ENCODE measurements at places on chromosomes 1 and 21. TPM values are rescaled to one million over a fixed set of nuclear protein-coding genes. Genes with fewer than 3 reads are reported as not detected.

The APOBEC4 gene
- not detected for total RNA-seq

The ZNF697 gene
- total RNA-seq, result 0.31 TPM

The PALMD gene
- not detected for total RNA-seq

The RABGGTB gene
- total RNA-seq, result 93.9 TPM

The ITGB2 gene
- 452 TPM for total RNA-seq

The GSTM5 gene
- total RNA-seq, result not detected

The RIIAD1 gene
- not detected for total RNA-seq

The CYP4X1 gene
- not detected for total RNA-seq

The PRRX1 gene
- not detected for total RNA-seq

The SETDB1 gene
- total RNA-seq, result 64.6 TPM

DNA sequence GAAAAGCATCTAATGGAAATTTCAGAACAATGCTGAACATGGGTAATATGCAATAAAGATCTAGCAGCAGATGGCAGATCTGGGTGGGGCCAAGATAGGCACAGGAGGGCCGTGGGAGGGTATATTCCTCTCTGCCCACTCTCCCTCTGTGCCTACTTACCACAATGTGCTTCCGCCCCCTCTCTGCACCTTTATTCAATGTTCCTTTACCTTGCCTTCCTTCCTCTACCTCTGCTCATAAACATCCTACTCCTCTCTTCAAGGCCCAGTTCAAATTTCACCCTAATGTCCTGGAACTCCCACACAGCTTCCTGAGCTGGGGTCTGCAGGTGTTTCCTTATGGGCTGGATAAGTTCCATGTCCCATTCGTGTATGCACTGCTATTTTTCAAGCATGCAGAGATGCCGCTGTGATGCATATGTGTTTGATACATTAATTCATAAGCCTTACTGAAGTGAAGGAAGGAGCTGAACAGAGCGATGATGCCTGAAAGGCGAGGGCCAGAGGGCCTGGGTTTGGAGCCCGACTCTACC lies 65.6 kb upstream of the EDEM3 start:
- no peak overlapping the region for H3K4me3 ChIP-seq
- no peak overlapping the region for H3K27ac ChIP-seq
- no peaks in the 10 kb centered on the region for H3K27me3 ChIP-seq
- H3K36me3 ChIP-seq, result peaks cover 49% of the 10 kb centered on the region

GRCh38 chr1:176811511-176812288 lies 348.7 kb downstream of the PAPPA2 start:
- H3K36me3 ChIP-seq, result no peaks in the 10 kb centered on the region
- DNase-seq, result no peak
- H3K27ac ChIP-seq, result no peak overlapping the region
- no peak overlapping the region for H3K4me3 ChIP-seq

GRCh38 chr21:44764319-44765230 lies 37.0 kb downstream of the UBE2G2 start:
- H3K27ac ChIP-seq, result peak overlapping the region; percentile 91
- peaks cover 19% of the 10 kb centered on the region for H3K4me1 ChIP-seq
- peaks cover 2% of the 10 kb centered on the region for H3K36me3 ChIP-seq
- H3K27me3 ChIP-seq, result no peaks in the 10 kb centered on the region
- no peak for DNase-seq

DNA sequence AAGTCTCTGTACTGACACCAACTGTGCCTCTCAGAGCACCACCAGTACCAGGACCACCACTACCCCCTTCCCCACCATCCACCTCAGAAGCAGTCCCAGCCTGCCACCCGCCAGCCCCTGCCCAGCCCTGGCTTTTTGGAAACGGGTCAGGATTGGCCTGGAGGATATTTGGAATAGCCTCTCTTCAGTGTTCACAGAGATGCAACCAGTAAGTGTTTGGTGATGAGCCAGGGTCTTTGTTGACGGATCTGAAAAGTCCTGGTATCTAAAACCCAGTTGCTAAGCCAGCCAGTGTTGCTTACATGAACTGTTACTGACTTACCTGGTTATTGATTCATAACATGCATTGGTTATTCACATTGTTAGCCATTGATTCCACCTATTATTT lies 1.1 kb downstream of the C1orf56 start:
- H3K4me3 ChIP-seq, result peak overlapping the region; percentile 89
- no peak for DNase-seq
- peaks cover 3% of the 10 kb centered on the region for H3K36me3 ChIP-seq
- peaks cover 11% of the 10 kb centered on the region for H3K4me1 ChIP-seq

DNA sequence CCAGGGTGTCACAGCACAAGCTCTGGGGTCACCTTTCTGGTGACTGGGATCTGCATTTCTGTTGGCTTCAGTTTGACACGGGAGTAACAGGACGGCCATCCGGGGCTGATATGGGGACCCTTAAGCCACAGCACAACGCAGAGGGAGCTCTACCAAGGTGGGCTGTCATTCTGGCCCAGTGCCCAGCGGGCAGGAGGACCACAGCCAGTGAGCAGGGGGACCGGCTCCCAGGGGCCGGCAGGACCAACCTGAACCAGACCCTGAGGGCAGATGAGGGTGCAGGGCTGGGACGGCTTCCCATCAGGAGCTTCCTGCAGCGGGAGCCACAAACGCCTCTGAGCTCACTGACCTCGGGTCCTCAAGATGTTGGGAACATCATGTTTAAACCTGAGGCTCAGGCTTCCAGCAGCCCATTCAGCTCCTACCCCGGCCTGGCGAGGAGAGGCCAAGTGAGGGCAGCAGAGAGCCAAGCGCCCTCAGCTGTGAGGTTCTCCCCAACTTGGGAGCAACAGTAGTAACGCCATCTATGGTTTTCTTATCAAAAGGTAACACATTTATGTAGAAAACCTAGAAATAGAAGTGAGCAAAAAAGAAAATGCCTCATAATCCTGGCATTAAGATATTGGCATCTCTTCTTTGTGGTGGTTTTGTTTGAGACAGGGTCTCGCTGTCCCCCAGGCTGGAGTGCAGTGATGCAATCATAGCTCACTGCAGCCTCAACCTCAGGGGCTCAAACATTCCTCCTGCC lies 26.8 kb downstream of the TMEM201 start:
- no peak overlapping the region for H3K4me3 ChIP-seq
- DNase-seq, result peak; percentile 70
- peaks cover 3% of the 10 kb centered on the region for H3K27me3 ChIP-seq
- no peaks in the 10 kb centered on the region for H3K36me3 ChIP-seq

GRCh38 chr1:69271587-69272125 lies 296.1 kb upstream of the LRRC7 start:
- no peaks in the 10 kb centered on the region for H3K36me3 ChIP-seq
- H3K4me1 ChIP-seq, result no peaks in the 10 kb centered on the region
- H3K27me3 ChIP-seq, result no peaks in the 10 kb centered on the region
- DNase-seq, result no peak
- H3K4me3 ChIP-seq, result no peak overlapping the region
- H3K27ac ChIP-seq, result no peak overlapping the region

DNA sequence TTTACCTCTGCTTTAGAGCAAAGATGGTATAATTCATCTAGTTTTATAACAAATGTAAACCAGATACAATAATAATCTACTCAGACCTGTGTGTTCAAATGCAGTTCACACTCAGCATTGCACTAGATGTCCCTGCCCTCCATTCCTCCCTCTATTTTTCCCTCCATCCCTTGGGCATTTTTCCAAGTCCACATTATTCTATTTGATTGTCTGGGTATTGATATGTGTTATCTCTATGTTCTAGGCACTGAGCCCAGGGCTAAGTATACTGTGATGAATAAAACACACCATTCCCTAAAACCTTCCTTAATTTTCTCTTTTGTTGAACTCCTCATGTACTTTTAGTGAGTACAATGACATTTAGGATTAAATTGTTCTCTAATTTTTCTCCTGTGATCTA lies 66.2 kb upstream of the HMCN1 start:
- H3K4me3 ChIP-seq, result no peak overlapping the region
- DNase-seq, result no peak
- no peaks in the 10 kb centered on the region for H3K27me3 ChIP-seq
- H3K27ac ChIP-seq, result no peak overlapping the region

- no peak overlapping the region for H3K27ac ChIP-seq
- no peak for DNase-seq
- H3K4me3 ChIP-seq, result no peak overlapping the region
- H3K4me1 ChIP-seq, result no peaks in the 10 kb centered on the region
These were observed 325.7 kb upstream of the LYPLAL1 start for GRCh38 chr1:218848009-218848408.

DNA sequence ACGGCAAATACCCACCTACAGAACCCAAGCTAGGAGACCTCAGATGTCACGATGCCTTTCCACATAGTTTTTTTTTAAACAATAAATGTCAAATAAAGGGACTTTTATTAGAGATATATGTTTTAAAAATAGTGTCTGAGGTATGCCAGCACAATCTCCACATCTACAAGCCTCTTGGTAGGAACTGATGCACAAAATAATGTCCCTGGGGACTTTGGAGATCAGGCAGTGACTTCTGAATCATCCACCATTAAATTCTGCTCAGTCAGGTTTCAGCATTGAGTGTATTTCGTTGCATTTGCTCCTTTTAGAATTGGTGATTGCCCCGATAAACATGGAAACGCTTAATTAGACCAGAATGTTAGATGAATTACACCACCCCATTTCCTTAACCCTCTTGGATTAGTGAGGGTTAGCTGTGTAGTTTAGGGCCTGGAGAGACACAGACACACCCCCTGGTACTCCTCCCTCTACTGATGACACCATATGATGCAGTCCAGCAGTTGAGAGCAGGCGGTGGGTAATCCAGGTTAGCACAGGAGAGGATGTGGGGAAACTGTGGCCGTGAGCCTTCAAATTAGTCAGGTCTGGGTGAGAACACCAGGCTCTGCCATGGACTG lies 33.6 kb downstream of the LGR6 start:
- no peaks in the 10 kb centered on the region for H3K36me3 ChIP-seq
- H3K4me3 ChIP-seq, result peak overlapping the region; percentile 68
- peaks cover 20% of the 10 kb centered on the region for H3K27me3 ChIP-seq
- H3K27ac ChIP-seq, result peak overlapping the region; percentile 33
- H3K4me1 ChIP-seq, result peaks cover 20% of the 10 kb centered on the region
